ENCODE measurements at places on chromosomes 5 and 9.

DNA sequence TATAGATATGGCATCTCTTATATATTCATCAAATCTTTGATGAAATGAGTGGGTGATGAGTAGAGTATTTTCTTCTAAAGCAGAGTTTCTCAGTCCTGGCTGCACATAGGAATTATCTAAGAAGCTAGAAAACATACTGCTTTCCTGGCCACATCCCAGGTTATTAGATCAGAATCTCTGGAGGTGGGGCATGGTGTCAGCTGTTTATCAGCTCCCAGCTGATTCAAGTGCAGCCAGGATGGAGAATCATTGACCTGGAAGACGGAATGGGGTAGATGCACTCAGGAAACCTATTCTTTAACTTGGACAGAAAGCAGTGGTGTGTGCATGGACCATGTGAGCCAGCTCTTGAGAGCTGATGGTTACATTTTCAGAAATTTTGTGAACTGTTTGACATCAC is 108.1 kb upstream of the IL6ST start:
- H3K27me3 ChIP-seq: no peaks in the 10 kb centered on the region
- peaks cover 57% of the 10 kb centered on the region for H3K4me1 ChIP-seq
- no peak overlapping the region for H3K4me3 ChIP-seq
- no peak overlapping the region for H3K27ac ChIP-seq

GRCh38 chr9:98943682-98944056 is at the start of gene COL15A1:
Gene COL15A1, plus strand, starts transcription at chr9:98943907. Its CDS starts 155 bp downstream, at chr9:98944062.
- peak within 1 kb of the TSS; percentile 54 for H3K4me3 ChIP-seq
- H3K27me3 ChIP-seq: peaks cover 61% of the 10 kb centered on the region
- peaks cover 8% of the 10 kb centered on the region for H3K4me1 ChIP-seq
- no peak for DNase-seq

DNA sequence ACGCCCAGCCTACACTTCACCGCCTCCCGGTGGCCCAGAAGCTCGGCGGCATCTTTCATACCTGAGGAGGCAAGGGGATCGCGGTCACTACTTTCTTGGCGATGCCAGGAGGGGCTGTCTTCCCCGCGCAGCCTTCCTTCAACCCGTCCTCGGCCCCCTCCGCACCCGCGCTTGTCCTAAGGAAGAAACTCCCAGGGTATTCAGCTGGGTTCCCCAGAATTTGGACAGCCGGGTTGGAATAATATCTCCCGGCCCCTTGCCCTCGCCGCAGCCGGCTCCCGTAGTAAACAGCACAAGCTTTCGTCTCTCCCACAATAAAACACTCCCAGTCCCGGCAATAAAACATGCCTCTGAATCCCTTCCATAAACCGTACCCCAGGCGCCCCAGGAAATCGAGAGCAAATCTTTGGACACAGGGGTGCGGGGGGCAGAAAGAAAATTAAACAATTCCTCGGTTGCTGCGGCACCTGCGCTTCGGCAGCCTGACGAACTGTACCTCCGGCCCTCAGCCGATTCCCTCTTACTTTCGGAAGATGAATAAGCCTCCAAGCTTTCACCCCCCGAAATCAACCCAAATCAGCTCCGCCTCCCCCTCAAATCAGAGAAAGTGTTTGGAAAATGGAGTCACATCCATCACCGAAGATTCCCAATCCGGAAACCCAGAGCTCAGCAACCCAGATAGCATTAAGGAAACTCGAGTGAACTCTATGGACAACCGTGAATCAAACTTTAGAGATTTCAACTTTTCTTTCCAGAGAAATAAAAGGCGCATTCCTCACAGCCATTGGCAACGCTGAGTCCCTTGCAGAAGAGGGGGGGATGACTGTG is 1.1 kb downstream of the OTP start:
- H3K27me3 ChIP-seq: peaks cover 86% of the 10 kb centered on the region
- peaks cover 19% of the 10 kb centered on the region for H3K4me1 ChIP-seq
- no peak overlapping the region for H3K4me3 ChIP-seq
- peaks cover 10% of the 10 kb centered on the region for H3K36me3 ChIP-seq
- H3K27ac ChIP-seq: peak overlapping the region; percentile 5
- no peak for DNase-seq

DNA sequence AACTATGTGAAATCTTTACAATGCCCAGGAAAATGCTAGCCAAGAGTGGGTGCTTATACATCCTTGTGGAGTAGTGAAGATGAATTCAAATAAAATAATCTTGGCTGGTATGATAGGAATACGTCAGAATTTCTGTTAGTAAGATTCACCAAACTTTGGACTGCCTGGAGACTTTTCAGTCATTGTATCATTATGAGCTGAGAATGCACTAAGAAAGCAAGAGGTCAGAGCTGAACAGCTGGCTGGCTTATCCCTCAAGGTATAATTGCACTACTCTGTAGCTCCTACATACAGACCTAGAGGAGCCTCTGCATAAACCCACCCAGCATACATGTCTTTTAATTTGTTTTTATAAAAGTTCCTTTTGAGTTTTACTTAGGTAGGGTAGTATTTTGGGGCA is 568.5 kb upstream of the RIOK2 start:
- H3K36me3 ChIP-seq: no peaks in the 10 kb centered on the region
- no peaks in the 10 kb centered on the region for H3K27me3 ChIP-seq
- no peak overlapping the region for H3K27ac ChIP-seq
- H3K4me1 ChIP-seq: no peaks in the 10 kb centered on the region

DNA sequence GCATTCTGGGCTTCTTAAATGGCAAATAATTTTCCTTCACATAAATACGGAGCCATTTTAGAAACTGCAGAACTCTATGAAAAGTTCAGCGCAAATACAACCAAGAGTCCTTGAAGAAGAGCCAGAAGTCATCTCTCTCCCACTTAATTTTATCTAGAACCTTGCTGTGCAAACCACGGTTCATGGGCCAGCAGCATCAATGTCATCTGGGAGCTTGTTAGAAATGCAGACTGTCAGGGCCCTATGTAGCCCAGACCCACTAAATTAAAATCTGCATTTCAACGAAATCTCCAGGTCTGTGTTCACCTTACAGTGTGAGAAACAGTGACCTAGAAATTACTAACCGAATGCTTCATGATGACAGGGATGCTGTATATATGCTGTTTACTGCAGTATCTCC is 12.2 kb downstream of the EFNA5 start:
- H3K4me3 ChIP-seq: no peak overlapping the region
- no peak for DNase-seq
- peaks cover 26% of the 10 kb centered on the region for H3K27me3 ChIP-seq
- H3K4me1 ChIP-seq: no peaks in the 10 kb centered on the region
- H3K27ac ChIP-seq: no peak overlapping the region
- H3K36me3 ChIP-seq: no peaks in the 10 kb centered on the region

GRCh38 chr5:176883700-176884570 is 15.2 kb downstream of the HK3 start:
- no peaks in the 10 kb centered on the region for H3K36me3 ChIP-seq
- H3K27ac ChIP-seq: no peak overlapping the region
- no peak for DNase-seq
- H3K4me3 ChIP-seq: no peak overlapping the region

GRCh38 chr5:137581776-137582175 is 82.7 kb upstream of the SPOCK1 start:
- no peak overlapping the region for H3K4me3 ChIP-seq
- no peaks in the 10 kb centered on the region for H3K36me3 ChIP-seq
- H3K4me1 ChIP-seq: no peaks in the 10 kb centered on the region

- no peaks in the 10 kb centered on the region for H3K36me3 ChIP-seq
- H3K4me3 ChIP-seq: no peak overlapping the region
- DNase-seq: no peak
- H3K27ac ChIP-seq: no peak overlapping the region
- peaks cover 7% of the 10 kb centered on the region for H3K4me1 ChIP-seq
Observed at GRCh38 chr9:16202914-16203728, 650.3 kb downstream of the CCDC171 start.

DNA sequence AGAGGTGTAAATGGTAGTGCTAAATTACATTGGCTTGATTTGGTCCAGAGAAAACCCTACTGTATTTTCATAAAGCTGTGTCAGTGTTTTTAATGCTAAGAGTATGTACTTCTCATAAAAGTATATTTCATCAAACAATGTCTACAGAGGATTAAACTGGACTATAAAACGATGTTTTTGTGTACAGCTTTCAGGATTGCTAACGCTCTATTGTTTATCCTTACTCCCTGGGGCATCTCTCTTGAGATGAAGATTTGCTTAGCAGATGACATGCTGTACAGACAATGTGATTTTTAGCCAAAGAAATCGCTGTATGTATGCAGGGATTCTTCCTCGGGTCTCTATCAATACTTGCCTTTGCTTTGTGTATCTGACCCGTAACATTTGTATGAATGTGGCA is 216.0 kb downstream of the FBXL7 start:
- H3K27ac ChIP-seq: no peak overlapping the region
- no peaks in the 10 kb centered on the region for H3K4me1 ChIP-seq
- no peak overlapping the region for H3K4me3 ChIP-seq
- no peaks in the 10 kb centered on the region for H3K36me3 ChIP-seq

GRCh38 chr9:76537150-76537646 is 78.2 kb downstream of the GCNT1 start:
- peaks cover 6% of the 10 kb centered on the region for H3K4me1 ChIP-seq
- H3K36me3 ChIP-seq: no peaks in the 10 kb centered on the region
- DNase-seq: no peak
- no peak overlapping the region for H3K27ac ChIP-seq

- no peak overlapping the region for H3K27ac ChIP-seq
- H3K36me3 ChIP-seq: peaks cover 5% of the 10 kb centered on the region
- peak; percentile 12 for DNase-seq
- no peak overlapping the region for H3K4me3 ChIP-seq
- no peaks in the 10 kb centered on the region for H3K27me3 ChIP-seq
- H3K4me1 ChIP-seq: peaks cover 30% of the 10 kb centered on the region
Observed at GRCh38 chr9:129071526-129072126, 9.3 kb upstream of the DOLPP1 start.

All from activated naive CD8-positive, alpha-beta T cell treated with anti-CD3 and anti-CD28 coated beads, Interleukin-2, amount 50 U/mL, for 24 hours (primary cell).